Keratinocyte (primary cell): ENCODE measurements at places on chromosomes 2 and 18.

GRCh38 chr2:39664888-39665591 is 677 bp upstream of the TMEM178A start:
- peaks cover 56% of the 10 kb centered on the region for H3K27me3 ChIP-seq
- no peaks in the 10 kb centered on the region for H3K4me1 ChIP-seq
- no peaks in the 10 kb centered on the region for H3K36me3 ChIP-seq
- no peak overlapping the region for H3K27ac ChIP-seq
- no peak overlapping the region for H3K4me3 ChIP-seq

- peaks cover 4% of the 10 kb centered on the region for H3K4me1 ChIP-seq
- DNase-seq, result no peak
- H3K27me3 ChIP-seq, result no peaks in the 10 kb centered on the region
Measured at GRCh38 chr2:174882416-174882815, 118.1 kb upstream of the CHRNA1 start.

DNA sequence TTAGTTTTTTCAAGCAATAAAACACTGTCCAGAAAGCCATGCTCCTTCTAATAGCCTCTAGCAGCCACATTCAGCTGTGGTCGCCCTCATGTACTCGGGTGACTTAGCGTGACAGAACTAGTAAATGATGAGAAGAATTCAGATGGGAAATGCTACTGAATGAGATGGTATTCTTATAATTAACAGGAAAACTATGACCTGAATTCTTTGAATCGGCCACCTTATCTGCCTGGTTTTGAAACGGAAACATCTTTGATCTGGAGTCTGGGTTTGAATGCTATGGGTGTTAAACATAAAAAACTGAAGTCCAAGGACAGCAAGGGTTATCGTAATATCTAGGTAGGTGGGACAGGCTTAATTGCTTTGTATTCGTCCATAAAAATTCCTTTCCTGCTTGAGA is 138.8 kb upstream of the DNMT3A start:
- DNase-seq, result no peak
- H3K4me1 ChIP-seq, result peaks cover 26% of the 10 kb centered on the region
- no peak overlapping the region for H3K27ac ChIP-seq

DNA sequence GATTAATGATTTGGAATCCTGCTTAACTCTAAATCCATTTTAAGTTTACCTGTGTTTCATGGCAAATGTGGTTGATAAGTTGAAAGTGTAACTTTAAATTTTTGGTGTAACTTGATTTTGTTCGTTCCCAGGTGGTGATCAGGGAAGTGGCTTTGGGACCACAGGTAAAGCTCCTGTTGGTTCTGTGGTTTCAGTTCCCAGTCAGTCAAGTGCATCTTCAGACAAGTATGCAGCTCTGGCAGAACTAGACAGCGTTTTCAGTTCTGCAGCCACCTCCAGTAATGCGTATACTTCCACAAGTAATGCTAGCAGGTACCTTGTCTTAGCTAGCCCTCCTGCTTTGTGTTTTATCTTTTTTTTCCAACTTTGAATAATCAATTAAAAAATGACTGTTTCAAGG is 62.8 kb downstream of the AGFG1 start:
- no peaks in the 10 kb centered on the region for H3K27me3 ChIP-seq
- no peak overlapping the region for H3K27ac ChIP-seq
- DNase-seq, result no peak
- H3K4me1 ChIP-seq, result no peaks in the 10 kb centered on the region
- no peak overlapping the region for H3K4me3 ChIP-seq
- H3K36me3 ChIP-seq, result peaks cover 12% of the 10 kb centered on the region

- H3K27me3 ChIP-seq, result no peaks in the 10 kb centered on the region
- peak overlapping the region; percentile 33 for H3K27ac ChIP-seq
- H3K4me3 ChIP-seq, result no peak overlapping the region
- H3K4me1 ChIP-seq, result peaks cover 5% of the 10 kb centered on the region
- no peaks in the 10 kb centered on the region for H3K36me3 ChIP-seq
Measured at GRCh38 chr2:215870088-215870490, 143.3 kb downstream of the MREG start.

DNA sequence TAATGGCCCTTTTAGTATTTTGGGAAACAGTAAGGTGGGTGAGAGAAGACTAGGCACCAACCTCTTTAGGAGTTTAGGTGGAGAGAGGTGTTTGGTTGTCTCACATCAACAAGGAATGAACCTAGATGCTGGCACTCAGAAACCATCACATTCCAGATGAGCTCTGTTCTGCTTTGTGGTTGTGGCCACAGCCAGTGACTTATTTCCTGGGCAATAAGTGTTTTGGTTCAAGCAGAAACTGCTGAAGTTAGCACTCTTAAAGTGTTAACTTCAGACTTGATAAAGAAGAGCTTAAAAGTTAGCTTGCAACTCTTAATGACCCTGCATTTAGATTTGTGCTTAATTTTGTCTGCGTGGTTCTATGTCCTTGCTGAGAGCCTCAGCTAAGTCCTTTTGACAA is 929.2 kb downstream of the SLC4A3 start:
- no peak for DNase-seq
- peaks cover 11% of the 10 kb centered on the region for H3K4me1 ChIP-seq
- H3K36me3 ChIP-seq, result no peaks in the 10 kb centered on the region
- no peak overlapping the region for H3K27ac ChIP-seq

DNA sequence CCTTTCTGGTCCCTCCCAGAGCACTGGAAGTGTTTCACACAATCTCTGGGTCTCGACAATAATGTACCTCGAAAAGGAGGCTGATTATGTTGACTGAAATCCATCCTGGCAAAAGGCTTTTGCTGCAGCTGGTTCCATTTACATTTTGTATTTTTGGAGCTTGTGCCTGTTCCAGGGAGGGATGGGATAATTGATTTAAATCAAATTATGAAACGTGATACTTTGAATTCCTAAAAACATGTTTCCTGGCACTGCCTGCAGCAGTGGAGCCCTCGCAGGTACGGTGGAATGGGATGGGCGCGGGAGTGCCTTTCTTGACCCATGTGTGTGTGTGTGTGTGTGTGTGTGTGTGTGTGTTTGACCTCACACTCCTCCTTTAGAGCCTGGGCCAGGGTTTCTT is 455.5 kb upstream of the MEIS1 start:
- H3K36me3 ChIP-seq, result no peaks in the 10 kb centered on the region
- H3K27me3 ChIP-seq, result peaks cover 8% of the 10 kb centered on the region
- H3K27ac ChIP-seq, result no peak overlapping the region
- H3K4me3 ChIP-seq, result no peak overlapping the region
- DNase-seq, result no peak

DNA sequence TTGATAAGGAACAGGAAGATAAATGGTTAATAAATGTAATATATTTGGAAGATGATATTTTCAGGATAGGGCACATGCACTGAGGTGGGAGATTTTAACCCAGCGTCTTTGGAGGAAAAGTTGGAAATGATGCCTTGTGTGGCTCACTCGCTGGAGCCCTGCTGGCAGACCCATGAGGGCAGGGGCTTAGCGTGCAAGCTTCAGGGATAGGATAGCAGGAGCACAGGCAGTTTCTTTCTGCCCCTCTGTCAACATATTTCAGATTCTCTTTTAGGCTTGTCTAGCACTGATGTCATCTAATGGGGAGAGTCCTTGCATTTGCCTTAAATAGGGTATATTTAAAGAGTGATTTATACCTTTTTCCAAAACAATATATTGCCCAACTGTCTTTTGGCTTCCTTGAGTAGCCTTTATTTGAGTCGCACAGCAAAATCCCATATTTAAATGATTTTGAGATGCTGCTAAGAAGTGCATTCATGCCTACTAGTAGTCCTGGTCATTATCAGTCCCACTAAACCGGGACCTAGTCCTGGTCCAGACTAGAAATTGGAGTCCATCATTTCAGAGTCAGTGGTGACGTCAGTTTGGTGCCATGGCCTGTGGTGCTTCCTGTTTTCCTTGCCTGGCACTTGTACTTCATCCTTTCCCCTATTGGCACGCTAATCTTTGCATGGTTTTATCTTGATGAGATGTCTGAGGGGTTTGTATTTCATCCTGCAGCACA is 45.8 kb downstream of the SH3RF3 start:
- no peak overlapping the region for H3K27ac ChIP-seq
- no peak overlapping the region for H3K4me3 ChIP-seq
- H3K4me1 ChIP-seq, result no peaks in the 10 kb centered on the region
- no peaks in the 10 kb centered on the region for H3K36me3 ChIP-seq
- peaks cover 19% of the 10 kb centered on the region for H3K27me3 ChIP-seq

DNA sequence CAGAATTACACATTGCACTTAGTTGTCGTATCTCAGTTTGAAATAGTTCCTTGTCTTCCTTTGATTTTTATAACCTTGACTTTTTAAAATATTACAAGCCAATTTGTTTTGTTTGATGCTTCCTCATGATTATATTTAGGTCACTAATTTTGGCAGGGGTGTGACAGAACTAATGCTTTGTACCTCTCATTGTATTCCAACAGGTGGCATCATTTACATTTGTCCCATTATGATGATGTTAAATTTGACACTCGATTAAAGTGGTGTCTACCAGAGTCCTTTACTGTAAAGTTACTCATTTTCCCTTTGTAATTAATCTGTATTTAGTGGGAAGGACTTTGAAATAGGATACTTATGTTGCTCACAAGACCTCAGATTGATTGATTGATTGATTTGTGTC is 21.5 kb upstream of the MFSD2B start:
- no peak overlapping the region for H3K4me3 ChIP-seq
- no peak overlapping the region for H3K27ac ChIP-seq
- no peak for DNase-seq
- no peaks in the 10 kb centered on the region for H3K4me1 ChIP-seq

- H3K27me3 ChIP-seq, result no peaks in the 10 kb centered on the region
- peak overlapping the region; percentile 47 for H3K4me3 ChIP-seq
- H3K27ac ChIP-seq, result peak overlapping the region; percentile 81
- no peak for DNase-seq
- H3K36me3 ChIP-seq, result no peaks in the 10 kb centered on the region
Measured at GRCh38 chr2:190578158-190579057, 43.9 kb upstream of the NEMP2 start.
